Inflammatory macrophage (primary cell): ENCODE measurements at places on chromosomes 7 and 10.

- DNase-seq, result no peak
Measured at GRCh38 chr10:10353326-10353868, 664.3 kb upstream of the CELF2 start.

DNA sequence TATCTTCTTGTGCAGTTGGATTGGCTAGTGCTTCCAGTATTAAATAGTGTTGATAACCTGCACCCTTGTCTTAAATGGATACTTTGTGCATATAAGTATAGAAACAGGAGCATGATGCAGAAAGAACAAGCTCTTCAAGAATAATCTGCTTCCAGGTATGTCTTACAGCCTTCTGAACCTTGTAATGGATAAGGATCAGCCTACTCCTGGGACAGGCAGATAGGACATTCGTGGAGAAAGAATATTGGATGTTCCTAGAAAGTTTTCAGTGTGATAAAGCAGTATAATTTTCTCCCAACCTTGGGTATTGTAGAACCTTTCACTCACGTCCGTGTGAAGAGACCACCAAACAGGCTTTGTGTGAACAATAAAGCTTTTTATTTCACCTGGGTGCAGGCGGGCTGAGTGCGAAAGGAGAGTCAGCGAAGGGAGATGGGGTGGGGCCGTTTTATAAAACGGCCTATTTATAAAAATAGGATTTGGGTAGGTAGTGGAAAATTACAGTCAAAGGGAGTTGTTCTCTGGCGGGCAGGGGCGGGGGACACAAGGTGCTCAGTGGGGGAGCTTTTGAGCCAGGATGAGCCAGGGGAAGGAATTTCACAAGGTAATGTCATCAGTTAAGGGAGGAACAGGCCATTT, 27.2 kb downstream of the C1GALT1 start:
- DNase-seq, result no peak

DNA sequence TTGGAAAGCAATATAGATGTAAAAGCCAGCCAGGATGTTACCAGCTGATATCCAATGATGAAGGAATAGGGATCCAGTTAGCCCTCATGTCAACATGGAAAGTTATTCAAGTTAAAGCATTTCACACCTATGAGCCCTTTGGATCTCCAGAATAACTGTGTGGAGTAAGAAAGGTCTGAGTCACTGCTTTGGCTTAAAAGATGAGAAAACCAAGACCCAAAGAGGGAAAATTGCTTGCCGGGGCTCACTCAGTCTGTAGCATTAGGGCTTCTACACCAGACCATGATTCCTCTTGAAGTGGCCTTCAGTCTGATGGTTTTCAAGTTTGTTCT, 12.6 kb downstream of the LSM5 start:
- no peak for DNase-seq

DNA sequence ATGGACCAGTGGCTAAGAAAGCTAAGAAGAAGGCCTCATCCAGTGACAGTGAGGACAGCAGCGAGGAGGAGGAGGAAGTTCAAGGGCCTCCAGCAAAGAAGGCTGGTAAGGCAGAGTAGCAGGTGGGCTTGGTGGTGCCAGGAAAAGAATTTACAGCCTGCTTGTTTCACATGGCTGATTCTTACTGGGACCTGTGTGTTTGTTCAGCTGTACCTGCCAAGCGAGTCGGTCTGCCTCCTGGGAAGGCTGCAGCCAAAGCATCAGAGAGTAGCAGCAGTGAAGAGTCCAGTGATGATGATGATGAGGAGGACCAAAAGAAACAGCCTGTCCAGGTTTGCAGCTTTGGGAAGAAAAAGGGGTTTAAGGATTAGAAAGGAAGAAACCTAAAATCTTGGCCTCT, 5.0 kb downstream of the NOLC1 start:
- DNase-seq, result no peak

DNA sequence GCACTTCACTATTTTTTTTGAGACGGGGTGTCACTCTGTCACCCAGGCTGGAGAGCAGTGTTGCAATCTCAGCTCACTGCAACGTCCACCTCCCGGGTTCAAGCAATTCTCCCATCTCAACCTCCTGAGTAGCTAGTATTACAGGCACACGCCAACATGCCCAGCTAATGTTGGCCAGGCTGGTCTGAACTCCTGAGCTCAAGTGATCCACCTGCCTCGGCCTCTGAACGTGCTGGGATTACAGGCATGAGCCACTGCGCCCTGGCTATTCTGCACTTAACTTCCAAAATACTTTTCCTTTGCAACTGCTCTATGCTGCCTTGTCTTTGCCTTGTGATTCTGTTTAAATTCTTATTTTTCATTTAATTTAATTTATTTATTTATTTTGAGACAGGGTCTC, 67.0 kb upstream of the ZNF479 start:
- no peak for DNase-seq

- no peak for DNase-seq
Measured at GRCh38 chr7:80279760-80280159, 145.1 kb downstream of the GNAI1 start.

DNA sequence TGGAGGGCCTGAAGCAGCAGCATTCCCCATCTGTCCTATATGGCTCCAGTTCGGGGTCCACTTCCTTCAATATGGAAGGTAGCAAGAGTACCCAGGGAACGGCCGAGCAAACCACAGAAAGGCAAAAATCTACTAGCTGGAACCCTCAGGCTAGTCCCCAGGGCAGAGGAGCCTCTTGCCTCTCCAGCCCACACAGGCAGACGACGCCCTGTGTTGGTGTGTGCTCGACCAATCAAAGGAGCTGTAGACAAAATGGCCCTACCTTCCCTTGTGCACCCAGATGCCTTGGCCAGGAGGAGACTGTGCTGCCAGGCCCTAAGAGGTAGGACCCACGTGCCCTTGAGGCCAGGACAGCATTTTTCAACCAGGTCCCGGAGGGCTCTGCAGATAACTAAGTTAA, 91.5 kb downstream of the FAM53B start:
- no peak for DNase-seq

- DNase-seq, result peak; percentile 49
Measured at GRCh38 chr10:96687317-96688012, 32.8 kb downstream of the PIK3AP1 start.

GRCh38 chr7:1943326-1943725, 273.2 kb downstream of the ELFN1 start:
- peak; percentile 20 for DNase-seq

GRCh38 chr10:52768001-52768532, 4.5 kb downstream of the MBL2 start:
- DNase-seq, result no peak

DNA sequence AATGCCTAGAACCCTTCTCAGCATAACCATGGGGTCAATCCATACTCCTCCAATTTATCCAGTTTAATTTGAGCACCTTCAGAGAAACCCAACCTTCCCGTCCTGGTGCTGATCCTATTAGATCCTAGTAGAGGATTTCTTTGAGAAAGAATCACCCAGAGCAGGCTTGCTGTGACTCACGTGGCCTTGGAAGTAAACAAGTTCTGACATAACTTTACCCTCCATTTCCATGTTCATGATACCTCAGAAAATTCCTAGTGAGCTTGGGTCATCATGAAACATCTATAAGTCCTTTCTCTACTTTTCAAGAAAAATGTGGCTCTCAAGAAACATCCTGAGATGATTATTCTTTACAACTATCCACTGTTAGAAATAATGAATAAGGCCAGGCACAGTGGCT, 71.7 kb downstream of the PRLHR start:
- DNase-seq, result no peak

DNA sequence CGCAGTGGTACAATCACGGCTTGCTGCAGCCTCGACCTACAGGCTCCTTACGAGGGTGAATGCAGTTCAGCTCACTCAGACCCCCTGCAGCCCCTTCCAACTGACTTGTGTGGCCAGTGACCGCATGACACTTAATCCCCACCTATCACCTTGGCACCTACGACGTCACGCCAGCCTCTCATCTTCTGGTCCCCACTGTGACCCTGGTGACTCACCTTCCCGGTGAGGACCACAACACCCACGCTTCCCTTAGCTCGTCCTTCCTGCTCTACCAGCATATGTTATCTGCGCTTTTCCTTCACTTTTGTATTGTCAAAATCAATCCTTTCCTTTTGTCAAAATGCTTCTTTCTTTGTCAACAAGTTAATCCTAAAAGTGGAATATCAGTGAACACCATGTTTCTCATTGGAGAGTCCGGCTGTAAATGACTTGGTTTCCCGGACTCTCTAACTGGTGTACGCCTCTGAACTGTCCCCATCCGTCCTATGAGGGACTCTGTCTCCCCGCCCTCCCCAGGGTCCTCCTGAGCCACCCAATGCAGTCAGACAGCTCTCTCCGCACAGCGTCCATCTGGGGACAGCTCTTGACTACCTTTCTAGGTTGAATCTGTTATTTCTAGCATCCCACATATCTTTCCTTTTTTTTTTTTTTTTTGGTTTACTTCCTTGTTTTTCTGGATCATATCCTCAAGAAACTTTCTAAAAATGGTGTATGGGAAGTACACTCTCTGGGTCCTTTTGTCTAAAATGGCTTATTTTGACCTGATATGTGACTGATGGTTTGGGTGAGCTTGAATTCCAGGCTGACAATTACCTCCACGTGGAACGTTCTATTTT, 37.3 kb downstream of the CFAP46 start:
- DNase-seq, result no peak
